GM23248 (cell line): ENCODE measurements at places on chromosomes 12 and 14.

DNA sequence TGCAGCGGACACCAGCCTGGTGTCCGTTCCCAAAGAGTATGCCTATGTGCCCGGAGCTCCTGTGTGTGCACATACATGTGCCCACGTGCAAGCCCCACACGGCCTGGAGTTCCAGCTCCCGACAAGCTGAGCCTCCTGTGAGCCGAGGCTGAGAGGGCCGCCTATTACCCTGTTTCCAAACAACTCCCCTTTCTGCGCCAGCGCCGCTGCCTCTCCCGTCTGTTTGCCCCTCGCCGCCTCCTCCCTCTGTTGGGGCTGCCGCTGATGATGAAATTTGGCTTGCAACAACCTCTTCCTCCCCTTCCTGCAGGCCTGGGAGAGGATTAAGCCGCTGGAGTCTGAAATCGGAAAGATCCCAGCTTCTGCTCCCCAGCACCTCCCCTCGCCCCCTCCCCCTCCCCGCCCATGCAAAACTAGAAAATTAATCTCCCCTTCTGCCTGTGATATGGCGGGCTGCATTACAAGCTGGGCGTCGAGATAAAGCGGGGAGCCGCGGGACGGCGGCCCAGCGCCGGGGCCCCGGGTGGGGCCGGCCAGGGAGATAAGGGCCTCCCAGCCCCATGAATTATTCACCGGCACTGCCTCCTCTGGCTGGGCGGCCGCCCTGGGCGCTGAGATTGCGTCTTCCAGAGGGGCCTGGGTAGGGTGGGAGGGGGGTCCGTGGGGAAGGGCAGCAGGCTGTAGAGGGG lies 6.8 kb upstream of the ASIC1 start:
- DNase-seq: peak; percentile 75

GRCh38 chr12:86249851-86250250 lies 6.3 kb downstream of the MGAT4C start:
- peak; percentile 4 for DNase-seq

DNA sequence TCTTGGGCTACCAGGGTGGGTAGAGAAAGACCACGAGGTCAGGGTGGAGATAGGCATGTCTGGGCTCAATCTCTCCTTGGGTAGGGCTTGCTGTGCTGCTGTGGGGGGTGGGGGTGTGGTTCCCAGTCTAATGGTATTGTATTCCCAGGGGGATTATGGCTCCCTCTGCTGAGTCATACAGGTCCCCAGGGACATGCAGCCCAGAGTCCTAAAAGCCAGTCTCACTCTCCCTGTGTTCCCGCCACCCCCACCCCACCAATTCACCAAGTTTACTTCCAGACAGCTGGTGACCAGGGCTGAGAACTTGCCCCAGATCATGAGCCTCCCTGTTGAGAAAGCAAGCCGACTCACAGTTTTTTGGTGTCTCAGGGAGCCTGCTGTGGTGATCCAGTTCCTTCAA lies 367.6 kb downstream of the C12orf75 start:
- peak; percentile 4 for DNase-seq

DNA sequence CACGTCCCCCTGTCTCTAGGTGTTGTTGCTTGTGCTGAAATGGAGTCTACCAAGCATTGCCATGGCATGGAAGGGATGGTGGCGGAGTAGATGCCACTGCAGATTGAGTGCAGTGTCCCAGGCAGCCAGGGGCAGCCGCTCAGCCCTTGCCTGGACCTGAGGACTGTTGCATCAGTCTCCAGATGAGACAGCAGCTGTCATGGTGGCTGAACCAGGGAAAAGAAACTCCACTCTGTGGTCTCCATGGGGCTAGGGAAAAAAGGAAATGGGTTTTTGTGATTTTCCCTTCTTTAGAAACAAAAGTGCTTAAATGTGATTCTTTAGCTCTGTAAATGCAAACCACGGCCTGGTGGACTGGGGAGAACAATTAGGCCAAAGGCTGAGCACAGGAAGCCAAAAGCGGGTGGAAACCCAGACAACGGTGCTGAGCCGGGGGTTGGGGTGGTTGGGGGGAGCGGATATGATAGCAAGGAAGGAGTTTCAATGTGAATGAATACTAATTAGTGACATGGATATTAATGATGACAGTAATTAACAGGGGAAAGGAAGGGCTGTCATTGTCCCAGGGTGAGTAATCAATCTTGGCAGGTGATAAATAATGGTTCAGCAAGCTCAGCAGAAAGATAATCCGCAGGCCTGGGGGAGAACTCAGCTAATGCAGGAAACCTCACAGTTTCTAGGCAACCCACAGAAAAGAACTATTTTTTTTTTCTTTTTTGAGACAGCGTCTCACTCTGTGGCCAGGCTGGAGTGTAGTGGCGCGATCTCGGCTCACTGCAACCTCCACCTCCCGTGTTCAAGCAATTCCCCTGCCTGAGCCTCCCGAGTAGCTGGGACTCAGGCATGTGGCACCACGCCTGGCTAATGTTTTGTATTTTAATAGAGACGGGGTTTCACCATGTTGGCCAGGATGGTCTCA lies 442.6 kb downstream of the DPF3 start:
- no peak for DNase-seq

GRCh38 chr12:92338671-92339070 lies 193.0 kb upstream of the BTG1 start:
- DNase-seq: no peak

GRCh38 chr12:11824736-11825135 lies 175.3 kb downstream of the ETV6 start:
- no peak for DNase-seq

GRCh38 chr14:50237427-50237826 lies 6.0 kb upstream of the SOS2 start:
- no peak for DNase-seq

DNA sequence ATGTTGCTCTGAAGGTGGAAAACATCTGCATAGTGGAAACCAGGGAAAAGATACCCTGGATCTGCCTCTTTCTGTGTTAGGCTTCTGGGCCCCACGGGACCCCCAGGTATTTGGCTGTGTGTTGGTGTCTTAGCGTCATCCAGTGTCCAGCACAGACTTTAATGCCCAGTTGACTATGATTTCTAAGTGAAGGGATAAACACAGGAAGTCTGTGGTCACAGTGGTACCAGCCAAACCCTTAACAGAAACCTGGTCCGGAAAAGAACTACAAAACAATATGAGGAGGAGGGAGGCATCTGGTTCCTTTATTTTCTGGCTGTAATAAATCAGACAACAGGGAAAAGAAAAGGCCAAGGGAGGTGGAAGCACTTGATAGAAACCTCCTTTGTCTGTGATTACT lies 56.4 kb downstream of the CMKLR1 start:
- DNase-seq: no peak

DNA sequence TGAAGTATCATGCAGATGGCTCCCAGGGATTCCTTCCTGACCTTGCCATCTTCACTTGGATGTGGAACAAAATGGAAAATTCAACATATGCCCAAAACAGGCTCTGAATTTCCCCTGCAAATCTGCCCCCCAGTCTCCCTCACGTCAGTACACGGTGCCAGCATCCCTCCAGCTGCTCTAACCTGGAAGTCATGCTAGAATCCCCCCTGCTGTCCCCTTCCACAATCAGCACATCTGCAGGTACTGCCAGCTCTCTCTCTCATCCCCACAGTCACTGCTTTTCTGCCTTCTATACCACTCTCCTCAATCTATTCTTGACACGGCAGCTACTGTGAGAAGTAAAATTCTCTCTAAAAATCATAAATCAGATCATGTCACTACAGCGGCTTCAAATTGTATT lies 21.6 kb downstream of the GALNT6 start:
- DNase-seq: no peak

DNA sequence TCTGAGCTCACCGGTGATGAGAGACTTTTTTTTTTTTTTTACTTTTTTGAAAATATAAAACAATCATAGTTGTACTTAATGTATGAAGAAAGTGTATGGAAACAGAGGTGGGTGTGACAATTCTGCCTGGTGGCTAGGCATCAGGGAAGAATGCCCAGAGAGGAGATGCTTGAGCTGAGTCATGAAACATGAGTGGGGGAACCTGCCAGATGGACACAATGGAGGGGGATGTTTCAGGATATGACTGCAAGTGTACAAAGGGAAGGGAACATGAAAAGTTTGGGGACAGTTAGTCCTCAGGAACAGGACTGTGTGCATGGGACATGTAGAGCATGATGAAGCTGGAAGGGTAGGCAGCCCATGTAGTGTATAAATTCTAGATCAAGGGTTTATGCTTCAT lies 274.2 kb upstream of the E2F7 start:
- peak; percentile 79 for DNase-seq

- no peak for DNase-seq
Measured at GRCh38 chr14:103740991-103741689, 25.5 kb downstream of the ZFYVE21 start.

DNA sequence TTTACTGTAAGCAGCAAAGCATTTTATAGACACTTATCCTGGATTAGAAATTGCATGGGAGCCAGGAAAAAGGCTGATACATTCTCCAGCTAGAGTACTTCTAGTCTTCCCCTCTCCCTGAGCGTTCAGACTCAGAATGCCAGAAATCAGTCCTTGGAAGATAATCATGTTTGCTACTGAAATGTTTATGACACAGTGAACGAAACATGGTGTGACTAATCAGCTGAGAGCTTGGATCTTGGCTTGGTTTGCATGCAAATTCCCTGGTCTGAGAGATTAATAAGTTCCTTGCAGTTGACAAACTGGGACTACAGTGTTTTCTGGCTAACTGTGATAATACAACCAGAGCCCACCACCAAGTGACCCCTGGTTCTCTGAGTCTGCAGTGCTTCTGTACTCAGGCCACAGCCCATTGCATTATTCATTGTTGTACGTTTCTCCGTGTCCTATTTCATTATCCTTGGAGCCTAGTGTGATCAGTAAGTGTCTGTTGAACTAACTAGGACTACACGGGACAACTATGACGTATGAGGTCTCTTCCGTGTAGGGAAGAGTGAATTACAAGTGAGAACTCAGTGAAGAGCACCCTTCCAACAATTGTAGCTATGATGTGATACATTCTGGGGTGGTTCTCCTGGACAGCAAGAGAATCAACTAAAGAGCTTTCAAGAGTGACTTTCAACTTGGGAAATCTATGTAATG lies 34.6 kb upstream of the EVL start:
- DNase-seq: peak; percentile 95

DNA sequence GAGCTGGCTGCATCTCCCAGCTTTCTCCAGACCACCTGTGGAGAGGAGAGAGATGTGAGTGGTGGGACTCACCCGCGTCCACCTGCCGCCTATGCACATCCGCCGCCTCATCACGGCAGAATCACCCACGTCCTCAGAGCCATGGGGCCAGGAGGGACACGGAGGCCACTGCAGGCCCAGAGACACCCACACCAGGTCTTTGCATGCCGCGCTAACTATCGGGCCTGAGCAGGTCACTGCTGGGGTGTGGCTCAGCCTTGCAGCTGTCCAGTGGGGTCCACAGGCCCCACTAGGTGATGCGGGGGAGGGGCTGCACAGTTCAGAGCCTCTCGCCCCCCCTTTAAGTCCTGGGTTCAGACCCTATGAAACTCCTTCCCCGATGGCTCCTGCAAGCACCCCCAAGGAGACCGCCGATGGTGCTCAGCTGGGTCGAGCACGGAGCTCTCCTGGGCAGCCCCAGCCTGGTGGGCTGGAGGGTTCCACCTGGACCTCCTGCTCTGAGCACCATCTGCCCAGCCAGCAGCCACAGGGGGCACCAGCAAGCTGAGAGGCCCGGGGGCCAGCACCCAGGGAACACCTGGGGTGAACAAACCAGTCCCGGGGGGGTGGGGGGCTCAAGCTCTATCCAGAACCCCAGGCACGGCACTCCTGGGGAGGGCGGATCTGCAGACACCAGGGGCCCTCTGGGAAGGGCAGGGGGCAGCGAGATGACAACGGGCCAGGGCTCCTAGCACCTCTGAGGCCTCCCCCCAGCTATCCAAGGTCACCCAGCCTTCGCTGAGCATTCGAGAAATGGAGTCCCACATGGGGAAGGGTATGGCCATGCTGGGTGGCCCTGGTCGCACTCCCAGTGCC lies 34.3 kb downstream of the CCNK start:
- no peak for DNase-seq

DNA sequence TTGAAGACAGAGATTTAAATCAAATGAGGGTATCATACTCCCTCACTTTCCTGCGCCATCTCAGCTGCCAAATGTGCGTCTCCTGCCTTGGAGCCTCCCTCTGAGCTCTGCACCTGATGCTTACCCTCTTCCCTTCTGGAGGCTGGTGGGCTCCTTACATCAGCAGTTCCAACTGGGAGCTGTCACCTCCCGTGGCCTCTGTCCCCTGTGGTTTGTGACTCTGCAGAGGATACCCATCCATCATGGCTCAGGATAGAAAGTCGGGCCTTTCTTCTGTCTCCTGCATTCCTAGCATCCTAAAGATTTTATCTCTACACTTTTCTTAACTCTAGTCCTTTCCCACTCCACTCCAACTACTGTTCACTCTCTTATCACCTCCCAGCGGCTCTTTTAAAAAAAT lies 570.6 kb downstream of the BCL11B start:
- no peak for DNase-seq

DNA sequence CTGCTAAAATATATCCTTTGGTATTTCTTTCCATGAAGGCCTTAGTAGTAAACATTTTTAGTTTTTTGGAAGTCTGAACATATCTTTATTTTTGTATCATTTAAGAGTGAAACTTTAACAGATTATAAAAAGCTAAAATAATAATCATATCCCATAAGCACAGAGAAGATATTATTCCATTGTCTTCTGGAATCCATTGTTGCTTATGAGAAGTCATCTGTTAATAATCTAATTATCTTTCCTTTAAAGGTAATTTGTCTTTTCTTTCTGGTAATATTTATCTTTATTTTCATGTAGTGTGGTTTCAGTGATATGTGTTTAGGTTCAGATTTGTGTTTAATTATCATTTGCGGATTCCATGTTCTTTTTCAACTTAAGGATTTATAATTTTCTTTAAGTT lies 261.7 kb downstream of the MSRB3 start:
- DNase-seq: no peak

DNA sequence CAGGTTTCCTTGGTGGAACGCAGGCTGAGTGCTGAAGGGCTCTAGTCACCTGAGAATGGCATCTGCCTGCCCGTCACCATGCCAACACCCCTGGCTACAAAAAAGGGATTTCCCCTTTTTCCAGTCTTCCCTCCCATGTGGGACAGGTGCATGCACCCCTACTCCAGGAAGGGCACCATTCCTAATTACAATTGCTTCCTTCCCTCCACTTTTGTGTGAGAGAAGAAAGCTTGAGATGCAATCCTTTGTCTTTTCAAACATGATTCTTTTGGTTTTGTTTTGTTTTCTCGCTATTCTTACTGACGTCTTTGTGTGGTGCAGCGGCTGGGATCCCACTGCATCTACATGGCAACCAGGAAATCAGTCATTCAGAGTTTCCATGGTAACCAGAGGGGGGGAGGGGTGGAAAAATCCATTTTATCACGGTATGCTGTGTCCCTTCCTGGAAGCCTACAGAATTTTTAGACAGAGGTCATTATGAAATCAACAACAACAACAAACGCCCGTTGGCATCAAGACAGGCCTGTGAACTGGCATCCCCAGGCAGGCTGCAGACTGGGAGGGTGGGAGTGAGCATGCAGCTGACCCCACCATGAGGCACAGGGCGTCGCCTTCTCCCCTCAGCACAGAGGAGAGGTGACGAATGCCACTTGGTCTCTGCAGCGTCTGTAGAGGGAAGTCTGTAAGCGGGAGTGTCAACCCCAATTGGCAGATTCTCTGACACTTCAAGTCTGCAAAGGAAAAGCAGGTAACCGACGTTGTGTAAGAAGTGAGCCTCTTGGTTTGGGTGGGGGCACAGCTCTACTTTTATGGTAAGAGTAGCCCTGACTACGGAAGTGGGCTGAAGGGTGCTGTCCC lies 13.6 kb upstream of the GNG2 start:
- DNase-seq: no peak

GRCh38 chr14:67951529-67952135 lies 132.1 kb downstream of the RAD51B start:
- DNase-seq: peak; percentile 73

- no peak for DNase-seq
Measured at GRCh38 chr12:130497991-130498390, 160.3 kb downstream of the PIWIL1 start.
